ENCODE measurements at places on chromosomes 12 and 14. TPM values are rescaled to one million over a fixed set of nuclear protein-coding genes. Genes with fewer than 3 reads are reported as not detected.

The DCTN2 gene
- total RNA-seq: 109 TPM

The KRT2 gene
- not detected for total RNA-seq

The CKAP4 gene
- 31.3 TPM for total RNA-seq

The AMHR2 gene
- 39.0 TPM for total RNA-seq

The CPNE6 gene
- 0.71 TPM for total RNA-seq

The P2RX2 gene
- total RNA-seq: 2.2 TPM

The SYNDIG1L gene
- 0.16 TPM for total RNA-seq

The IFI27 gene
- 388 TPM for total RNA-seq

The WSCD2 gene
- total RNA-seq: 1.7 TPM

The GPD1 gene
- total RNA-seq: 2.4 TPM

DNA sequence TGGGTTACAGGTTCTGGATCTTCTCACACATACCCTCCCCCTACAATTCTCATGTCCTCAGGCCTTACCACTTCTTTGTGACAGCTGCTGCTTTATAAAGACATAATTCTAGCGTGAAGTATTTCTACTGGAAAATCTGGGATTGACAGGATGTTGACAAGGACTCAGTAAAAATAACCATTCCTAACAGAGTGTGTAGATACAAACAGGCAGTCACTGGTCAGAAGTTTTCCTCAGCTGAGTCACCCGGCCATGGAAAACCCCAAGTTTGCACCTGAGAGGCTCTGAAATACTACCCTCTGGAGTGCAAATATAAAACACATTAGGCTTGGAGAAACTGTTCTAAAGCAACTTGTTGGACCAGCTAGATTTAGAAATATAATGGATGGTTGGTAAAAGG is 54.4 kb downstream of the SPPL3 start:
- no peak for DNase-seq

GRCh38 chr12:67705394-67706370 is 57.1 kb downstream of the DYRK2 start:
- DNase-seq: no peak

- DNase-seq: no peak
These were observed 353.6 kb upstream of the SFSWAP start for GRCh38 chr12:131357185-131357747.

DNA sequence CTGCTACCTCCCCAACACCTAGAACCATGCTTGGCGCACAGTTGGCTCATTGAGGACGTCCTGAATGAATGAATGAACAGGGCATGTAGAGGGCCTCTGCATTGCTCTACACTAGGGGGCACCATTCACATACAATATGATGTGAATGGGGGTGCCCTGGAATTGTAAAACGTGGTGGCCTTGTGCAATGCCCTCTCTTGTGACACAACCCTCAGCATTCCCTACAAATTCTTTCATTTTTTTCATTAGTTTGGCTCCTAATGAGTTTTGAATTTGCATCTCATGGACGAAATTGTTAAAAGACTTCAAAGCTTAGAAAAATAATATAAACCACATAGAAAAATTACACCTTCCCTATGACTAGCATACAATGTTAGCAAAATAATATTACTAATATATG is 2.3 kb upstream of the DIO2 start:
- peak; percentile 72 for DNase-seq

DNA sequence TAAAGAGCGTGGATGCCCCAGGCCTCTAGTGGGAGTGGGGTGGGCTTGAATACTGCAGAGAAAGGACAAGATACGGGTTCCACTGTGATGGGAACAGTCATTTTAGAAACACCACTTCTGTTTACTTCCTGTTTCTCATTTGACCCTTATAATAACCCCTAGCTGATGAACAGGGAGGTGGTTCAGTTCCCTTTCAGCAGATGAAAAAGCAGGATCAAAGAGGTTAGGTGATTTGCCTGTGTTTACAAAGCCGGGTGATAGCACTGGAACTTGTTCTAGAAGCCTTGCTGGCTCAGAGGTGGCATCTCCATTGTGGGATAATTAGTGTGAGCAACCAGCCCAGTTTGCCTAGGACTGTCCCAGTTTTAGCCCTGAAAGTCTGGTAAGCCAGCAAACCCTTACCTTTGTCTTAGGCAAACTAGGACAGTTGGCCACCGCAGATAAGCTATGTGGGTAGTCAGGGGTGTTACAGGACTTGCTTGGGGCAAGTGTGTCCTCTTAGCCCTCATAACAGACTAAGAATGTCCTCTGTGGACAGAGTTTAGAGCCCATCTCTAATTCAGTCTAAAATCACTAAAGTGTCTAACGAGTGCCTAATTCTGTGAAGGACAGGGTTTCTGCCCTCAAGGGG is 7.5 kb upstream of the LRP1-AS start:
- no peak for DNase-seq

DNA sequence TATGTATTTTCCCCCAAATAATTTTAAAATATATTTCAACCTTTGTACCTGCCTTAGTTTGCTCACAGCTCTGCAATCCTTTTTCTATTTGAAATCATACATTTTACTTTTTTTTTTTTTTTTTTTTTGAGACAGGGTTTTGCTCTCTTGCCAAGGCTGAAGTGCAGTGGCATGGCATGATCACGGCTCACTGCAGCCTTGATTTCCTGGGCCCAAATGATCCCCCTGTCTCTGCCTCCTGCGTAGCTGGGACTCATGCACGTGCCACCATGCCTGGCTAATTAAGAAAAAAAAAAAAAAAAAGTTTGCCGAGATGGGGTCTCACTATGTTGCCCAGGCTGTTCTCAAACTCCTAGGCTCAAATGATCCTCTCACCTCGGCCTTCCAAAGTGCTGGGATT is 1.3 kb upstream of the SYCP3 start:
- no peak for DNase-seq

DNA sequence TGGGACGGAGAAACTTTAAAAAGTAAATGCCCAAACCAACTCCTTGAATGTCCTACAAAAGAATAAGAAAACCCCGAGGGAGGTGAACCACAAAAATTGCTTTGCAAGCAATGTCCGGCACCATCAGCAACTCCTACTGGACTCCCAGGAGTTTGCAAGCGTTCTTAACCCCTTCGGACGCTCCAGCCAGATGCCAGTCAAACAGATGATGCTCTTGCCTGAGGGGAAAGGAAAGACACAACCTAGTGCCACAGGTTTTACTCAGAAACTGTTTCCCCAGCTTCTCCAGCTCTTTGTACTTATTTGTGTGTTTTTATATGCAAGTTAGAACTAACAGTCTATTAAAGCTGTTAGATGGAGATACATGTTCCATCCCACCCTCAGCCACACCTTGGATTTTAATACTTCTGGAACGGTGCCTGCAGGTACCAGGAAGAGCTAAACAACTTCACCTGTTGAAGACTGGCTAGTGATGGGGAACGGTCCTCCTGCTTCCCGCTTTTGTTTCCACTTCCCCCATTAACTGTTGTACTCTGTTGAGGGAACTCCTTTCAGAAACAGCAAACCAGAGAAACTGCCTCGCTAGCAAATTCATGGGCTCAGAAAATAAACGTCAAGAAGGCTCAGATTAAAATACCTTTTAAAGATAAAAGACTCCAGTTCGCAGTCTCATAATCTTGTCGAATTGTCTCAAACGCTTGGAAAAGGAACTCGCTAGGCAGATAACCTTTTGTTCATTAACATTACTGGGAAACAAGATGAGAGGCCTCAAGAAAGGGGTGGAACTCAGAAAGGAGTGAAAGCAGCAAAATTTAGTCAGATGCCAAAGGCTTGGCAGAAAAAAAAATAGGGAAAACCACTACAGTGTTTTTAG is 1.1 kb upstream of the FERMT2 start:
- peak; percentile 69 for DNase-seq

DNA sequence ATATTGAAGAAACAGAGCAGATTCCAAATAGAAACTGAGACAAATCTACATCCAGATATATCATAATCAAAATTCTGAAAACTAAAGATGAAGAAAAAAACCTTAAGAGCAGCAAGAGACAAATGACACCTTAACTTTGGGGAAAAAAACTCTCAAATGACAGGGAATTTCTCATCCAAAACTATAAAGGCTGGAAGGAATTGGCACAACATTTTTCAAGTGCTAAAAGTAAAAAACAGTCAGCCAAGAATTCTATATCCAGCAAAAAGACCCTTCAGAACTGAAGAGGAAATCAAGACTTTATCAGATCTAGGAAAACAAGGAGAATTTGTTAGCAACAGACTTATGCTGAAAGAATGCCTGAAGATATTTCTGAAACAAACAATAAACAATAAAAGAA is 90.3 kb upstream of the RASSF8 start:
- no peak for DNase-seq

DNA sequence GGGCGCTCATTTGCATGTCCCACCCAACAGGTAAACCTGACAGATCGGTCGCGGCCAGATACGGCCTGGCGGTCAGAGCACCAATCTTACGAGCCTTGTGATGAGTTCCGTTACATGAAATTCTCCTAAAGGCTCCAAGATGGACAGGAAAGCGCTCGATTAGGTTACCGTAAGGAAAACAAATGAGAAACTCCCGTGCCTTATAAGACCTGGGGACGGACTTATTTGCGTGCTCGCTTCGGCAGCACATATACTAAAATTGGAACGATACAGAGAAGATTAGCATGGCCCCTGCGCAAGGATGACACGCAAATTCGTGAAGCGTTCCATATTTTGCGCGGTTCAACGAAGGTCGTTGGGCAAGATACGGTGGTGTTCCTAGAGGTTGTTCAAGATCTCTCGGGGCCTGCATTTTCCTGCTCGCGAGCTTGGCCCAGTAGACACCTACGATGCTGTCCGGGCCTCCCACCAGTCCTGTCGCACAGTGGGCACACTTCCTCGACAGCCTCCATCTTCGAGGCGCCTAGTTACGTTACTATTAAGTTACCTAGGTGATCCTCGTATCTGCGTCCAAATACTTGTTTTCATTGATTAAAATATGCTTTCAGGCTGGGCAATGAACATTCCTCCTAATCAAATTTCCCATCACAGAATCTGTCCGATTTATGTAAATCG is at the start of gene RNU6-7:
RNU6-7 (plus strand) TSS at position 230 of the 675 bp plus-strand sequence.
- DNase-seq: peak; percentile 74

GRCh38 chr12:92595663-92596062 is 107.1 kb upstream of the PLEKHG7 start:
- no peak for DNase-seq

- no peak for DNase-seq
These were observed 29.4 kb upstream of the ESRRB start for GRCh38 chr14:76346391-76347160.

- DNase-seq: no peak
These were observed 172.7 kb downstream of the ETNK1 start for GRCh38 chr12:22797701-22798100.

GRCh38 chr14:65465584-65465983 is 53.1 kb downstream of the FUT8 start:
- no peak for DNase-seq

- no peak for DNase-seq
These were observed 47.7 kb upstream of the RMST start for GRCh38 chr12:97414855-97415254.

GRCh38 chr12:96831346-96831745 is 75.7 kb upstream of the NEDD1 start:
- no peak for DNase-seq

- no peak for DNase-seq
These were observed 37.1 kb upstream of the LTBP2 start for GRCh38 chr14:74649167-74649566.

GRCh38 chr14:53226553-53226952 is 73.4 kb upstream of the DDHD1 start:
- no peak for DNase-seq

- DNase-seq: no peak
These were observed 65.7 kb downstream of the MAPKAPK5 start for GRCh38 chr12:111907740-111908139.

DNA sequence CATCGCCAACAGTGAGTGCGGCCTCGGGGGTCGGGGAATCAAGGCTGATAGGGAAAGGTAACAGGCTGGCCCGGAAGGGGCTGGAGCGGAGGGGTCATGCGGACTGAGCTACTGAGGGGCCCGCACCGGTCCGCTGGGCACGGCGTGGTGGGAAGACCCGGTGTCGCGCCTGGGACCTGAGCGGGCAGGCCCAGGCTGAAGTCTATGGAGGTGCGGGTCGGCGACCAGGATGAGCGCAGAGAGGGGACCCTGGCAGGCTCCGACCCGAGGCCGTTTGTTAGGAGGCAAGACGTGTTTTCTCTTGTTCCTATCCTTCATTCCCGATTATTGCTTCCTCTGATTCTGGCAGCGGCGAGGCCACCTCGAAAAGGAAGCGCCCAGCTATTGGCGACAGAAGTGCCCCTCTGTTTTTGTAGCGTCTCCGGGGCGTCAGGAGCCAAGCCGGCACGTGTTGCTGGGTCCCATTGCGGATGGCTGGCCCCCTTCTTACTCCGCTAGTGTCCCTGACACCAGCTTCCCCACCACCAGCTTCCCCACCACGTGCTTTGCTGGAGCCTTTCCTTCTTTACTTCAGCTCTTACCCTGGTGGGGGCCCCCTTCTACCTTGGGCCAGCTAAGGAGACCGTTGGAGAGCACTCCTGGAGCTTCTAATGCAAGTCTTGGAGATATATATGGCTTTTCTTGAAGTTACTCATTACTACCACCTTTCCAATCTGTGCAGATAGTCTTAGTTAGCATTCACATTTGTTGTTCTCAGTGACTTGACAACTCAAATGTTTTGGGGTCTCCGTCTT is 653 bp downstream of the PA2G4 start:
- no peak for DNase-seq

GRCh38 chr14:61335049-61335448 is 13.7 kb downstream of the PRKCH start:
- no peak for DNase-seq

GRCh38 chr14:22837750-22838538 is 1.6 kb downstream of the MMP14 start:
- peak; percentile 62 for DNase-seq

All from testis (tissue), 5 donors.